ENCODE measurements at places on chromosomes 1 and 21.

GRCh38 chr1:242774256-242774655, 249.8 kb upstream of the PLD5 start:
- no peak for DNase-seq

DNA sequence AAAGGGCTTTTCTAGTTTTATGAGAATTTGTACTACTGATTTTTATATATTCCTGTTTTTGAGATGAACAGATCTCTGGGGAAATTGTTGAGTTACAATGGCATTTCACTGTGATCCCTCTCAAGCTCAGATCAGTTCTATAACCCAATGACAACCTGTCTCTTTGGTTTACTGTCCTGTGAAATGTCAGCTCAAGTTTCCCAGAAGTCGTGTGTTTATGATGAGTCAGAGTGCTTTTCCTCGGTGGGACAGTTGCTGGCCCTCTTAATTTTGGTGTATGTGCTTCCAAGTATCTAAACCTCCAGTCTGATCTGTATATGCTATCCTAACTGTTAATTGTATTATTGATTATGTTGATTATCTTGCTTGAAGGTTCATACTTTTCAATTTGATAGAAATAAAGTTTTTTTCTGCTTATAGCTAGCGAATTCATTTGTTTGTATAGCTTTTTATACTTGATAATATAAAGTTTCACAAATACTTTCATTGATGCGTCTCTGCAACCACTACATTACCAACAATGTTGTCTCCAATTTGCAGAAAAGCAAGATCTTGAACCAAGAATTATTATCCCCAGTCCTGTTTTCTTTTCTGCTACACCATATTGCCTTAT, 77.5 kb upstream of the DNAJC6 start:
- DNase-seq = no peak

GRCh38 chr1:26021647-26022403, at the start of gene EXTL1:
Gene EXTL1, plus strand, starts transcription at chr1:26021775. Its CDS starts 872 bp downstream, at chr1:26022647.
- no peak for DNase-seq

DNA sequence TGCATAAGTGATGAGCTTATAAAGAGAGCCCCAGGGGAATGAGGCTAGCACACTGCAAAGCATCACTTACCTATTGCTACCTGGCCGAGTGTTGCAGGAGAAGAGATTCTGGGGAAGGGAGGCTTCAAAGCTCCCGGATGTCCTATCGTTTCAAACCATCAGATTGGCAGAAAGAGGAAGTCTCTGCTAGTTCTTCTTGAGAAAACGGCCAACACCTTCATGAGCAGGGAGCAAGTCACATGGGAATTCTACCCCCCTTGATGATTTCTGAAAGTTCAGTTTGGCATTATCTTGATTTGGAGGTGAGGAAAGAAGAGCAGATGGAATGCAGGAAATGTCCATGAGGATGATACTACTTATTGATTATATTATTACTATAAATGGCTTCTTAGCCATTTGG, 16.2 kb downstream of the SYF2 start:
- DNase-seq = no peak

DNA sequence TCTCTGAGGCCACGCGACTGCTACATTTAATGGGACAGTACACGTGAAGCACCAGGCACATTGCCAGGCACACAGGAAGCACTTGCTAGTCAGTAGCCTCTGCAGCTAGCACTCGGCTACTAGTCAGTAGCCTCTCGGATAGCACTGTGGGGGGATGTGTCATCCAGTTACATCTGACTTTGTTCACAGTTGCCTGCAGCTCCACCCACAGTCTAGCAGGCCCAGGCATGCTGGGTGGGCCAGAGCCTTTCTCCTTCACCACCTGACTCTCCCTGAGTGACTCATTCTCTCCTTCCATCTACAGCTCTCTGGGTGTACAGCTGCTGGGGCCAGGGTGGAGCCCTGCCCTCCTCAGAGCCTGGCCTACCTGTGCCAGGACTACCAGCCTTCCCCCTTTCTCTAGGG, 51.5 kb downstream of the PTPRF start:
- peak; percentile 85 for DNase-seq

DNA sequence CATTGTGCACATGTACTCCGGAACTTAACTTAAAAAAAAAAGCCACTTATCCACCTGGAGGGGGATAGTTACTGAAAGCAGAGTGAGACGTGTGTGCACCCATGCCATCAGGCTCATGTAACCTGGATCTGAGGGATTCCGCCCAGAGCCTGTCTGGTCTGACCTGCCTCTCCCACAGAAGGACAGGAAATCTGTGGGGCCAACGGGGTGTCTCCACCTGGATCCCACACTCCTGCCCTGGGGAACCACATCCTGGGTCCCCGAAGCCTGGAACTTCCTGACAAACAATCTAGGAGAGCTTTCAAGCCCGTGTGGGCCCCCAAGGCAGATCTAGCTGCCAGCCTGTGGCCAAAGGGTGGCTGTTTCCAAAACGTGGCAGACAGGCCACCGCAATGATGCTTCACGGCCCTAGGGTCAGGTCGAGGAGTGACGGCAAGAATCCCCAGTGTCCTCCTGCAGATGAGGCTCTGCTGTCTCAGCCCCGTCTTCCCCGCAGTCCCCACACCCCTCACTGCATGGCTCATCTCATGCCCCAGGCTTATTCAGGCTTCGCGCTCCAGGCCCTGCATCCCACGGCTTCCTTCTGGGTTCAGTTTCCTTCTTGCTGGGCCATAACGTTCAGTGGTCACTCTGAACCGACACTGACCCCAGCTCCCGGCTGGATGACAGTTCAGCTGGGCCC, 21.0 kb upstream of the PCBP3 start:
- DNase-seq = no peak

DNA sequence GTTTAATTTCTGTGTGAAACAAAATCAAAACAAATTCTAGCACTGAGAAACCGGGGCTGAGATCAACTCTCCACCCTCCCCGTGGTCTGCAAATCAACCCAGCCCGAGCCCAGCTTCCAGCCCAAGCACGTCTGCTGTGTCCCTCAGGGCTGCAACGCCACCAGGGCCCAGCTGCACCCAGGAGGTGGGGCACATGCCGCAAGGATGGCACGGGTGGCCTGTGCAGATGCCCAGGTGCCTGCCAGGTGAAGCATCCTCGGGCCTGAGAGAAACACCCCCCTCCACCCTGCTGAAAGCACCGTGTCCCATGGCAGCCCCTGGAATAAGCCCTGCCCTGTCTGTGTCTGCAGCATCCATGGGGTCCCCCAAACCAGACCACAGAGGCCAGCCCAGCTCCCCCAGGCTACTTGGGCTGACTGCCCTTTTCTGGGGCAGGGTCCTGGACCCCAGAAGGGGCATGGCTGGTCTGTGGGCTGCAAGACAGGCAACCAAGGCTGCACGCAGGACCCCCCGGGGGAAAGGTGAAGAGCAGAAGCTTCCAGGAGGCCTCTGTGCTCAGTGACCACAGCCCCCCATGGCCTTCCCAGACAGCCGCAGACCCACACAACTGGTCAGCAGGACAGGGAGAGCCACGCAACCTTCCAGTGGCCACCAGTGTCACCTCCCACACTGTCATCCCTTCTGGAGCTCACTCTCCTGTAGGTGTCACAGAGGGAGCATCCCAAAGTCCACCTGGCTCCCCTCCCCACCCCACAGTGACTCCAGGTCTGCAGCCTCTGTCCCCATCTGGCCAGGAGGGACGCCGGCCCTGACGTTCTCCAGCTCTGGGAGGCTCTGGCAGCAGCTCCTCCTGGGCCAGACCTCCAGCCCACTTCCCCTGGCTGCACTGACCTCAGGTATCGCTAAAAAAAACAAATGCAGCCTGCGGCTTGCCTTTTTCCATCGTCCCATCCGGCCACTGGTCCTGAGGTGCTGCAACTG, 7.7 kb downstream of the WNT9A start:
- no peak for DNase-seq

GRCh38 chr1:198416296-198416695, 124.2 kb downstream of the ATP6V1G3 start:
- DNase-seq = no peak

DNA sequence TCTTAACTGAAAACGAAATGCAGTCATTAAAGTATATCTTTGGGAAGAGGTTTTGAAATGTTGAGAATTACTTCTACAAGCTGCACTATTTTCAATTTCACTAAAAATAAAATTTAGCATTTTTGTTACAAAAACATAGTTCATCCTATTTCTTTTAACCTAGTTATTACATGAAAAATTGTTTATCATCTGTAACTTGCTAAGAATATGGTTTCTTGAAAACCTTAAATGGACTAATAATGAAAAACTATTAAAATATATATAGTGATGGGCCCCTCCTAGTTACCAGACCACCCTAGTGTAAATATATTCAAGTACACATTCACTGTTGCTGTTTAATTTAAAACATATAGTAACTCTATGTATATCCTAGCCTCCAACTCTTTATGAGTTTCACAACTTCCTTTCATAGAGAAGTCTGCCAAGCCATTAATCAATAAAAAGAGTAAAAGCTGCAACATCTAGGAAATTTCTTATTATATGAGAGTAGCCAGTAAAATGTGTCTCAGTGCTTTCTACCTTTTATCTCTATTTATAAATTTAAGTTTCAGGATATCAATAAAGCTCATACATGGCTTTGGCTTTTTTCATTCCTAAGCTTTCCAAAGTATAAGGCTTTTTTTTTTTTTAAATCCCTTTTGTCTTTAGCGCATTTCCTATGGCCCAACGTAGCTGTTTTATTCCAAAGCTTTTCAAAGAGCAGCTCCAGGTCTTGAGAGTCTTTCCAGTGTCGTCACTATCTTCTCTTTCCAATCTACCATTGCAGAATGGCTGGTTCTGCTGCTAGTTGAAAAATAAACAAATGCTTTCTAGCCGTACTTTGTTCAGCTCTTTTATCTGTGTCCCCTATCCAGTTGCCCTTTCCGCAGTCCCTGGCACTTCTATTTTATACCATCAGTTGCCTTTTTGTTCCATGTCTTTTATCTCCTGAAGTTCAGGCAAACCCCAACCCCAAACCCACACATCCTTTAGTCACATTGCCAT, 6.5 kb downstream of the IRF2BP2 start:
- no peak for DNase-seq

DNA sequence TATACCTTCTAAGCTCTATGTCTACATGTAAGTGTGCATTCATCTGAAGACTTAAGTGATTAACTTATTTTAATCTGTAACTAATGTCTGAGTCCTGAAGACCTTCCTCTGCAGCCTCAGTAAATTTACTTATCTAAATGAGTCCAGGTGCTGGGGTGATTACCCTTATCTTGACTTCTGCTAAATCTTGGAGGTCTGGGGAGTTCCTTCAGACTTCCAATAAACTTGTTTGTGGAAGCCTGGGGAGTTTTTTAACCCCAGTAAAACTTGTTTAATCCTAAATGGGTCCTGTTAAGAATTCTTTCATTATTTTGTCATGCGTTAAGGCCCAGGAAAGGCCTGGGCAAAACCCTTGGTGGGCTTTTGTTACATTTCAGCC, 37.0 kb downstream of the RSPH1 start:
- no peak for DNase-seq

GRCh38 chr1:50308878-50309277, 114.4 kb downstream of the DMRTA2 start:
- DNase-seq = no peak

GRCh38 chr1:59500950-59501742, 204.3 kb downstream of the FGGY start:
- no peak for DNase-seq

DNA sequence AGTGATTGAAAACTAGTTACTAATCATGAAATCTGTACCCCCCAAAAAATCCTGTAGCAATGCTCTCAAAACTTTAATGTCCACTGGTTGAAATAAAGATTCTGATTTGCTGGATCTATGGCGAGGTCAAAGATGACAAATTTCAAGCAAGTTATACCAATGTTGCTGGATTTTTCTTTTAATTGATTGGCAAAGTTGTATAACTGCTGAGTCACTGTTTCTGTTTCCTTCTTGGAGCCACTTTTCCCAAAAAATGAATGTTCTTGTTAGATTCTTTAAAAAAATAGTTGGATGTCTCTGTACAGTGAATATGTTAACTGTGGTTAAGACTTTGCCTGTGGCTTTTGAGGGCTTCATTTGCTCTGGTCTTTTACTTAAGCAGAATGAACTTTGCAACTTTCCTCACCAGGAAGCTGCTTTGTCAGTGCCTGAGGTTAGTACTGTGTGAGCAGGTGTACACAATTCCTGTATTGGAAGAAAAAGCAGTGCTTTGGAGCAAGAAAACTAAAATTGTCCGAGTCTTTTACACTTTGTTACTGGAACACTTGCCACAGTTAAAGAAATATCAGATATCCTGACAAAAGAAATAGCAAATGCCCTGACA, 1211.9 kb downstream of the MRPL39 start:
- DNase-seq = no peak

- DNase-seq = no peak
These were observed 4.2 kb upstream of the COL6A1 start for GRCh38 chr21:45977396-45977795.

DNA sequence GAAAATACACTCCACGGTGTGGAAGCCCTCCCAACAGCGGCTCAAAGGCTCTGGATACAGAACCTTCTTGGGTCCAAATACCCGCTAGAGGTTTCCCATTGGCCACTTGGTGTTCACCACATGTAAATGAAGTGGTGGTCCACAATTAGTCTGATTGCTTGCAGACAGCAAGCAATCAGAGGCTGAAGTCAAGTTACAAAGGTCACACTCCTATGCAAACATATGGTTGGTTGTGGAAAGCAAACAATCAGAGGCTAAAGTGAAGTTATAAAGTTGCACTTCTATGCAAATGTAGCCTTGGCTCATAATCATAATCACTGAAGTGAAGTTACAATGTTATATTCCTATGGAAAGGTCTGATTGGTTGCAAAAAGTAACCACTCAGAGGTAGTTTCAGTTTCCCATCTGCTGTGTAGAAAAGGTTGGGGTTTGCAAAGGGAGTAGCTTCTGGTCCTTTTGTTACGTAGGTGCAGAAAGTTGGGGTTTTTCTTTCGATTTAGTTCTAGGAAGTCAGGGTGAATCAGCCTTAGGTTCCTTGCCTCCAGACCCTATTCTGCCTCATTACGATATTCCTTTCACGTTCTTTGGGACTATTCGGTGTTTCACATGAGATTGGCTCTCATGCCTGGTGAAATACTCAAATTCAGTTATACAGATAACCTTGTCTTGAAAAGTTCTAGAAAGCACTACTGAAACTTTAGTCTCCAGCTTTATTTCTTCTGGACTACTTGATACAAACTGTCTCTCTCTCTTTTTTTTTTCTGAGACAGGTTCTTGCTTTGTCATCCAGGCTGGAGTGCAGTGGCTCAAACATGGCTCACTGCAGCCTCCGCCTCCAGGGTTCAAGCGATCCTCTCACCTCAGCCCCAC, 36.7 kb upstream of the MTF2 start:
- peak; percentile 46 for DNase-seq

DNA sequence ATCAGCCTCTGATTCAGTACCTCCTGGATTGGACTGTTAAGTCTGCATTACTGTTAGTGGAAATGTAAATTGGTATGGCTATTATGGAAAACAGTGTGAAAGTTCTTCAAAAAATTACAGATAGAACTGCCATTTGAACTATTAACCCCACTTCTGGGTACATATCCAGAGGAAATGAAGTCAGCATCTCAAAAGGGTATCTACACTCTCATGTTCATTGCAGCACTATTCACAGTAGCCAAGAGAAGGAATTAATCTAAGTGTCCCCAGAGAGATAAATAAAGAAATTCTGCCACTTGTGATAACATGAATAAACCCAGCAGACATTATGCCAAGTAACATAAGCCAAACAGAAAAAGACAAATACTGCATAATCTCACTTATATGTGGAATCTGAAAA, 676.0 kb downstream of the PLA2G4A start:
- DNase-seq = no peak

GRCh38 chr1:76939050-76939816, 72.0 kb downstream of the ST6GALNAC5 start:
- DNase-seq = no peak

- DNase-seq = no peak
These were observed 85.9 kb downstream of the NAV1 start for GRCh38 chr1:201624741-201625225.
